ENCODE measurements at places on chromosomes 16 and 17.

DNA sequence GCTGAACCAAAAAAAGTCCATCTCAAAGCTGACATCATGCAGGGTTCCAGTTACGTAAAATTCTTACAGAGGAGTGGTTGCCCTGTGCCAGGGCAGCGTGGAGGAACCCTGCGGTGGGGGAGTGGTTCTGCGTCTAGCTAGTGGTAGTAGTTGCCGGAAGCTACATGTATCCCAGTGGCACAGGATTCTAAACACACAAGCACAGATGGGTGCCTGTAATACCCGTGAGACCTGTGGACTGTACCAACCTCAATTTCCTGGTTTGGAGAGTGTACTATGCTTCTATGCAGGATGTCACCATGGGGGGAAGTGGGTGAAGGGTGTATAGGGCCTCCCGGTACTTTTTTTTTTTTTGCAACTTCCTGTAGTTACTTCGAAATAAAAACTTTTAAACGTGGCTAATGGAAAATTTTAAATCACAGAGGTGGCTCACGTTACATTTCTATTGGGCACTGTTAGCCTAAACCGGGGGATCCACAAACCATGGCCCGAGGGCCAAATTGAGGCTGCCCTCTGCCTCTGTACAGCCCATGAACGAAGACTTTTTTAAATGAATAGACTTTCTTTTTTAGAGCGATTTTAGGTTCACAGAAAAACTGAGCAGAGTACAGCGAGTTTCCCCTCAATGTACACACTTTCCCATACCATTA lies 38.5 kb downstream of the TBC1D16 start:
- no peak for DNase-seq

DNA sequence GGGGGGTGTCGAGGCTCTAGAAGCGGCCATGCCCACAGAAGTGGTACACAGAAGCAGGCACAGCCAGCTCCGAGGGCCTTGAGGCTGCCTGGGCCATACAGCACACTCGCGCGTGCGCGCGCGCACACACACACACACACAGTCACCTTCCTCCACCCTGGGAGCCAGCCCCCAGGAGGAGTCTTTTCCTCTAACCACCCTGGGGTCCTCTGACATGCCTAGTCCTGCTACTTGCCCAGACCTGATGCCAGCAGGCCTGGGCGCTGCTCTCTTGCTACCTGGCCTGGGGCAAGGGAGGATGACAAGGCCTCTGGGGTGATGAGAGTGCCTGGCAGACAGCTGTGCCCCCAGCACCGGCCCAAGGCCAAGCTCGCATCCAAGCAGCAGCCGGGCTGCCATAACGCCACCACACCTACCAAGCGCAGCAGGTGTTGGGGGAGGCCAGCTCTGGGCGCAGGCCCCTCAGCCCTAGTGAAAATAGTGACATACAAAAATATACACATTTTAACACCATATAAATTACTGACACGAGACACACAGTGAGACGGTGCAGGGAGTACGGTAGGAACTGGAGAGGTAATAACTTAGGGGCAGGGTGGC lies 41.1 kb downstream of the TSC2 start:
- no peak for DNase-seq

GRCh38 chr17:79983456-79983855 lies 52.2 kb downstream of the TBC1D16 start:
- DNase-seq = no peak

- DNase-seq = no peak
Observed at GRCh38 chr16:73011926-73012325, 36.0 kb downstream of the ZFHX3 start.

GRCh38 chr17:35010093-35010492 lies 29.8 kb downstream of the LIG3 start:
- DNase-seq = no peak

DNA sequence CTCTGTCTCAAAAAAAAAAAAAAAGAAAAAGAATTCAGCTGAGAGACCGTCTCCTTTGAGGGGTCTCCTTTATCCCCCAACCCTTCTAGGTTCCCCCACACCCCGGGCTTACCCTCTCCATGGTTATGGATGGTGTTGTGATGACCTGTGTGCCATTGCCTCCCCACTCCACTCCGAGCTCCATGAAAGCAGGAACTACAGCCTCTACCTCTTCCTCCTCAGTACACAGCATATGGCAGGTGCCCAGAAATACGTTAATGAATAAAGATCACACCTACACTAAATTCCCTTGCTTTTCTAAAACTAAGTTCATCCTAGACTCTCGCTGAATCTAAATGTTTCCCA lies 17.2 kb downstream of the COPRS start:
- no peak for DNase-seq

- no peak for DNase-seq
Observed at GRCh38 chr17:10613775-10614513, 43.2 kb downstream of the MYH3 start.

DNA sequence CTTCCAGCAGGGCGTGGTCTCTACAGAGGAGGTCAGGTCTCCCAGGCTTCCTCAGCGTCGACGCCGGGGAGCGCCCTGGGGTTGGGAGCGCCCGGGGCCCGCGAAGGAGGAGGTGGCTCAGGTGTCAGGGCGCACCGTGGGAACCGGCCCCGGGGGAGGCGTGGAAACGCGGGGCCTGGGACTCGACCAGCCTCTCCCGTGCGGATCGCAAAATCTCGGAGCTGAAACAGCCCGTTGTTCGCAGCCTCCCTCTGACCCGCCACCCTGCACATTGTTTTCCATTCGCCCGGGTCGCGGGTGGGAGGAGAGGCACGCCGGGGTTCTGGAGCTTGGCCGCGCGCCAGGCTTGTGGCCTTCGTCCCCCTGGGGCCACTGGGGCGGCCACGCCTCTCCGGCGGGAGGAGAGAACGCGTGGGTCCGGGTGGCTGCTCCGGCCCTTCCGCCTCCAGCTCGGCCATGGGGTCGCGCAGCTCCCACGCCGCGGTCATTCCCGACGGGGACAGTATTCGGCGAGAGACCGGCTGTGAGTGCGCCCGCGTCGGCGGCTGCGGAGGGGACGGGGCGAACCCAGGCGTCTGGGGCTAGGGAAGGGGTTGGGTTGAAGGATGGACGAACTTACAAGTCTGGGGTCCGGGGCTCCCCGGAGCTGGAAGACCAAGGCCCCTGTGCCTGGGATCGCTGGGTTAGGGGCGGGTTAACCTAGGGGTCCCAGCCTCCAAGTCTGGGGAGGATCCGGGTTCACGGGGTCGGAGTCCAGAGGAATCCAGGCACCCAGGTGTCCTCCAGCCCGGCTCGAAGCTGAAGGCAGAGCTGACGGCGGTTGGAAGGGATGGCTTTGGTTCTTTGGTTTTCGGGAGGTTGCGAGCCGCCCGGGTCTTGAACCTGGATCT lies at the start of gene CHP2:
TSS of gene CHP2 (plus strand) at position 433 of the 890 bp plus-strand sequence. CDS start at position 457, 24 bp downstream.
- no peak for DNase-seq

- DNase-seq = no peak
Observed at GRCh38 chr16:23408823-23409298, 44.1 kb downstream of the COG7 start.

DNA sequence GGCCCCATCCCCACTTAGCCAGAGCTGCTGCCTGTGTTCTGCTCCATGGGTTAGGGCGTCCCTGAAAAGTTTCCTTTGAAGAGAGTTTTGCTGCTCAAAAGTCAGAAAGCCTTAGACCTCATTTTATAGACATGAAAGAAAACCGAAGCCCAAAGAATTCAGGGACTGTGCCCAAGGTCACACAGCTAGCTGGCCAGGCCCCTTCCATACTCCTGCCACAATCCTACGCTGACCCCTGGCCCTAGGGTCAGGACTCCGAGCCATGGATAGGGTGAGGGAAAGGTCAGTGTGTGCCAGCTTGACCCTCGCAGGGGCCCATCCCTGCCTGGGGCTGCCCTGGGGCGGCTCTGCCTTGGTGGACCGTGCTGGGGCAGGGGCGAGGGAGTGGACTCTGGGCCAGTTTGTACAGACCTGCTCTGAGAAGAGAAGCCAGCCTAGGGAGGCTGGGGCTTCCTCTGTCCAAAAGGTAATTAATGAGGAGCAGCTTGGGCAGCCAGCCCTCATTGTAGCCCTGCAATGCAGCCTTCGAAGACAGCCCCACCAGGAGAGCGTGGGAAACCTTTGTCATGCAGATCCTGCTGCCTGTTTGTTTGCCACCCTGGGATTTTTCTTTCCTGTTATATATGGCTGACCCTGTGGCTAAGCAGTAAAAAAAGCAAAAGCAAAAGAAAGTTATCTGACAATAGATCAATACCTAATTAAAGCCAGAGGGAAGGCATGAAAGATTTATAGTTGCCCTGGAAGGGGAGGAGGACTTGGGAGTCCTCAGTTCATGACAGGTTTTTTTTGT lies 37.4 kb downstream of the RHBDL3 start:
- DNase-seq = no peak

DNA sequence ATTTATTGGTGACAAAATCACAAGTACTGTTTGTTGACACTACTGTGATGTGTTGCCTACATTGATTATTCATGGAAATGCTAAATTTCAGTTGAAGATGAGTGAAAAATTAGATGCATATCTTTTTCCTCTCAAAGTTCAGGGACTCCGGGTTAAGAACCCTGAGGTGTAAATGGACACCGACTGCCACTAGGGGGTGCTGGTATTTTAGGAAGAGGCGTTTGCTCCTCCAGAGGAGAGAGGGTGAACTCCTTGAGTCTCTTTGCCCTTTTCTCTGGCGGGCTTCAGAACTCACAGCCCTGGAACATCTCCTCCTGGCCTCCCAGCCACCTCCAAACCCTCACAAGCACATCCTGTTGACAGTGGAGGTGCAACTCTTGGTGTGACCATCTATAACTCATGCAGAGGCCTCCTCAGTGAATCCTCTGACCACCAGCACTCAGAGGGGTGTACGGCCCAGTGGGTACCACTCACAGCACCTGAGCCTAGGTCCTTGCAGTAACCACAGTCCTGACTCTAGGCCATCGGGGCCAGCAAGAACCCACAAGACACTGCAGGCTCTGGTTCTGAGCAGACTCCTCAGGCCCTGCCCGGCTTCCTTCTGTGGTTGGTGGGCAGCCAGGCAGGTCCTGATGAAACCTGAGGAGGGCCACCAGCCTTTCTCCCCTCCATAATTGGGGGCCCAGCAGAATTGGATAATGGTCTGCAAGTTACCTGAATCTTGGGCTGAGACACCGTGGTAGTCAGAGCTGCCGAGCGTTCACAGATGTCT lies 26.2 kb upstream of the PIK3R5 start:
- no peak for DNase-seq

GRCh38 chr17:18159551-18160120 lies 24.0 kb upstream of the ALKBH5 start:
- DNase-seq = no peak

- no peak for DNase-seq
Observed at GRCh38 chr16:2451851-2452320, 8.0 kb upstream of the TEDC2 start.

GRCh38 chr16:74896389-74897370 lies 88.2 kb downstream of the WDR59 start:
- no peak for DNase-seq

GRCh38 chr16:49743203-49743464 lies 112.8 kb downstream of the ZNF423 start:
- DNase-seq = no peak

DNA sequence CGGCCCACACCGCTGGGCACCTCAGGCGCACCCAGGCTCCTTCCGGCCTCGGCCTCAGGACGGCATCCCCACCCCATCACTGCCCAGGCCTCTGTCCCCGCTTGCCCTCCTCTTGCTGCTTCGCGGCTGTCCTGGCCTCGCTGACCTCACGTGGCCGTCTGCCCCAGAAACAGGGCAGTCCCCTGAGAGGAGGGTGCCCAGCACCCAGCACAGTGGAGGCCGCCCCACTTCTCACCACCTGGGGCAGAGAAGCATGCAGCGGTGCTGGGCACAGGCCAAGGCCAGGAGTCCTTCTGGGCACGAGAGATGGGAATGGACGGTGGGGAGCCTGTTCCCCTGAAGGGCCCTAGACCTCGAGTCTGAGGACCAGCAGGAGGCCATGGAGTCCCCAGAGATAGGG lies 8.9 kb downstream of the HAGH start:
- no peak for DNase-seq

DNA sequence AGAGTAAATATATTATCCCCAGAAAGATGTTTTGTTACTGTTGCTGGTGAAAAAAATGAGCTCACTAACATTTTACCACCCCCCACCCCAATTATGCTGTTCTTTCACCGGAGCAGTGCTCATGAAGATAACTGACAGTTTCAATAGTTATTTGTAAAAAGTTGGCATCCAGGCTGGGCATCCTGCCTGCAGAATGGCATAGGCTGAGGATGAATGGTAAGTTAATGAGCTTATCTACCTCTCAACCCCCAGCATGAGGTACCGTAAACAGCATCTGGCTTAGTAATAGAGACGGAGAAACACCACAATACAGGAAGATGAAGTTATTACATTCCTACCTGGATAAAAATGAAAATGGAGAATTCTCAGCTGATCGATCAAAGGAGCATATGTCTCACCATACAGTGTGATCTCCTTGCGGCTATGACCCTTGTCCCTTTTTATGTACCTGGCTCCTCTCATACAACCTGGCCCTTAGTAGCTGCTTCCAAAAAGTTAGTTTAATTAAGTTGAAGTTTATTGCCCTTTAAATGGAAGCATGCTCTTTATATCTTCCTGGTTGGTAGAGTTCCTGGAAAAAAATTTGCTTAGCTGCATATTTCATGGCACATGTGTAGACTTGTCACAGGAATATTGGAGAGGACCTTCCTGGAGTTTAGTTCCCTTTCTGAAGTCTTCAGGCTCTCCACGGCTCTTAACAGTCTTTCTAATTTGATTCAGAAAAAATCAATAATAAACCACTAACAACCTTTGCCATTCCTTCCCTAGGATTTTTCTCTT lies 61.2 kb upstream of the MPHOSPH6 start:
- DNase-seq = no peak
